Mesenteric fat pad (tissue), 1 donor: ENCODE measurements at places on chromosomes 16 and 17. TPM values are rescaled to one million over a fixed set of nuclear protein-coding genes. Genes with fewer than 3 reads are reported as not detected.

DNA sequence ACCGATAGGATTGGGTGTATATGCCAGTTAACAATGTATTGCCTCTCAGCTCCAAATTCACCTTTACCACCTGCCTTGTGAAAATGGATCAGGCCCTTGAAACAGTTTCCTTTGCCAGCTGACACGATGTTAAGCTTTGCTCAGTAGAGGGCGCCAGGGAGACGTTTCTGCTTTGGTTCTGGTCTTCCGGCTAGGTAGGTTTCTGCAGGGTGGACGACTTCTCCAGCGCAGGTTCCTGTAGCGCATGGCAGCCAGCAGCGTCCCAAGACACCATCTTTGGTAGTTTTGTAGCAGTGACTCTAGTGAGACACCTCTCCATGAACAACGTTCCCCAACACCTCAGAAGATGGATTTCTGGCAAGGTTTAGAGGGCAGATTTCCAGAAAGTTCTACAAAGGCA is 24.0 kb downstream of the SYCE1L start:
- DNase-seq = no peak

- DNase-seq = no peak
Observed at GRCh38 chr16:65032387-65032786, 89.5 kb downstream of the CDH11 start.

- DNase-seq = no peak
Observed at GRCh38 chr16:21081329-21081728, 69.3 kb downstream of the DNAH3 start.

GRCh38 chr17:48952904-48953303 is 8.3 kb upstream of the SNF8 start:
- no peak for DNase-seq

- no peak for DNase-seq
Observed at GRCh38 chr16:64397945-64398508, 723.8 kb downstream of the CDH11 start.

- peak; percentile 88 for DNase-seq
Observed at GRCh38 chr17:19248928-19249574, 11.9 kb downstream of the EPN2 start.

GRCh38 chr17:1267471-1267943 is 2.7 kb upstream of the BHLHA9 start:
- DNase-seq = no peak

DNA sequence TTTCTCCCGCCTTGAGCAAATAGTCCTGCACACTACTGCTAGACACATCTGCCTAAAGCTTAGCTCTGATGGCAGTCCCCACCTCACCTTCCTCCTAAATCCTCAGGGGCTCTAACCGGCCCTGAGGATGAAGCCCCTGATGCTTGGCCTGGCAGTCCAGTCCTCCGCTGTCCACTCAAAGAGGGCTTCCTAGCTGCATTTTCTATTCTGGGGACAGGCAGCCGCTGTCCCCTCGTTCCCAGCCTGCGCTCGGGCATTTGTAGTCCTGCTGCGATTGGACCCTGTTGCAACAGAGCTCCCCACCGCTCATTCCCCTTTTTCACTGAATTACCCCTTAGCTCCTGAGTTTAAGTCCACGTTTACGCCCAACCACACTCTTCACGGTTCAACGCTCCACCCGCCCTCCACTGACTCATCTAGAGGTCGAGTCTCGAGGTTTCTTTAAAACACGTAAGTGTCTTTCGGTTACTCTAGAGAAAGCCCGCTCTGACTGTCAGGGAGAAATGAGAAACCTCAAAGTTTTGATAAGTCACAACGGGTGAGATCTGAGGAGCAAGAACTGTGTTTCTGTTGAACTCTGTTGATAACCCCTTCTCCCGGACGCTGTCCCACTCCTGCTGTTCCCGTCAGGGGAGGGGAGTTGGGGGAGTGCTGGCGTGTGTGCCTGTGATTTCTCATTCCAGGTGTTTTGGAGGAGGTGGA is 4.5 kb downstream of the CCR7 start:
- DNase-seq = peak; percentile 64

DNA sequence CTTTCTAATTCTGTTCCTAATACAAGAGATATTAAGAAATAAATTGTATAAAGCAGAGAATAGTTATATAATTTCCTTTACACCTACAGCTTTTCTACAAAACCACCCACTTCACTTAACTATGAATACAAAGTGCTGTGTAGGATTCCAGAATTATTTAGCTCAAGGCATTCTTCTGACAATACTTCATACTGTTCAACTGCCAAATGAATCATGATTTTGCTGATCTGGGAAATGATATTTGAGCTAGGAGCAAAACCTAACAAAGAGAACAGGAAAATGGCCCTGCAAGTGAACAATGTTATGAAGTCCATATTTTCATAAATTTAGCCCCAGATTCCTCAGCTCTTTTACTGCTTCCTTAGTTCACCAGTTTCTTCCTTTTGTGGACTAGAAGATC is 12.9 kb downstream of the BBS2 start:
- DNase-seq = no peak

- no peak for DNase-seq
Observed at GRCh38 chr17:31413081-31413799, 21.8 kb downstream of the RAB11FIP4 start.

GRCh38 chr17:46887717-46888116 is 35.2 kb upstream of the GOSR2 start:
- DNase-seq = no peak

GRCh38 chr17:78442648-78443218 is 64.3 kb downstream of the PGS1 start:
- no peak for DNase-seq

GRCh38 chr17:76710863-76711611 is at the start of gene MXRA7:
MXRA7 (minus strand) TSS chr17:76710965; CDS start chr17:76710946, 19 bp downstream.
- no peak for DNase-seq

DNA sequence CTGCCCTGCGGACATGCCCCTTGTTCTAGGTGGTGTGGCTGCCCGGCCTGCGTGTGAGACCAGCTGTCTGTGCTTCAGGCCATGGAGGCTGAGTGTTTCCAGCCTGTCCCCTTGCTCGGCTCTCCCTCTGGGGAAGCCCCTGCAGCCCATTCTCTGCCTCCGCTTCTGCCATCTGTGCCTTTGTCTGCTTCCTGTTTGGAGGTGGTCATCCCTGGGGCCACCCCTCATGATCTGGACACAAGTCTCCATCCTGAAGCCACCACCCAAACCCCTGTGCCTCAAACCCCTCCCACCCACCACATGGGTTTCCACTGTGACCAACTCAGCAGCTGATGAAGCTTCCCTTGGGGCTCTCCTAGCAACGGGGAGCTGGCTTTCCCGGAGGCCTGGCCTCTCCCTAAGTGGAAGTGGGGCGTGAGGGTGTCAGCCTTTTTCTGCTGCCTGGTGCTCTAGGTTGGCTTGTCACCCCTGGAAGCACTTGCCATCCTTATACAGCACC is 184.9 kb downstream of the SEC14L1 start:
- no peak for DNase-seq

GRCh38 chr17:39187152-39187830 is 10.2 kb downstream of the CACNB1 start:
- DNase-seq = no peak

DNA sequence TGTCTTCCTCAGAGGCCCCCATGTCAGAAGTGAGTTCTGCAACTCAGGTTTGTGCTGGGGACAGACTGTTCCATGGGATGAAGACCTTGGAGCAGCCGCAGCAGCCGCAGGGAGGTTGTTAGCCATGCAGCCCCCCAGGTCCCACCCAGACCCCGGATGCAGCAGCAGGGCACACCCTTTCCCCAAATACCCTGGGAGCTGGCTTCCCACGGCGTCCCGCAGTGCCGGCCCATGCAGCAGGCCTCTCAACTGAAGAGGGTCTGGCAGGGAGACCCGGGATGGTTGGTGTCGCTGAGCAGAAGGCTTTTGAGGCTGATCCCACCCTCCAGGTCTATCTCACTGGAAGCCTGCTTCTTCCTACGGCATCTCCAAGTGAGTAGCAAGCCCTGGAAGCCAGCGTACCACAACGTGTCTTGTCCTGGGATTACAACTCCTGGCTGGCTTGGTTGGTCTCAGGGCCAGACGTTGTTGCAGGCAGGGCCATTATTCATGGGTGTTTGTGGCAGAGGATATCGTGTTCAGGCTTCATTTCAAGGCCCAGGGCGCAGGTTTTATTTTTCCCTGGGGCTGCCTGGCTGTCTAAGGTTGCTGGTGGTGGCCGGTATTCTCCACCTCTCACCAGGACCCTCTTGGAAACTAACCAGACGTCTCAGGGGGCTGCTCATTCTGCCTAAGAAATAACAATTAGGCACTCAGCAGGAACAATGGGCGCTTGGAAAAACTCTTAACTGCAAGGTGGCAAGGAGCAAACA is 223.2 kb downstream of the C16orf95 start:
- DNase-seq = no peak

DNA sequence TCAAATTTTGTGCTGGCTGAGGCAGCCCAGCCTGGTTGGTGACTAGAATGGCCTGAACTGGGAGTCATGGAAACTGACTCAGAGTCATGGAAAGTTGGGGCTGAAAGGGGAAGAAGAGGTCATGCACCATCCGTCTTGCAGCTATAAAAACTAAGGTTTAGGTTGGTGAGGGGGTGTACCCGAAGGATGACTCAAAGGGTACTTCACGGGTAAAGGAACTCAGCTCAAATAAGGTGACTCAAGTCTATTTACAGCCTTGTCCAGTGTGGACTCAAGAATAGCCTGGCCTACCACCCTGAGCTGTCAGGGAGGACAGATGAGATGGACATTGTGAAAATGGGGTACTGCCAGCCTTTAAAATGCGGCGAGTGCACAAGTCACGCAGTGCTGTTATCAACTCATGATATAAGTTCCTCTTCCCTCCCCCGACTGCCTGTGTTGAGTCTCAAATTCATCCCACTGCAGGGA is 18.6 kb downstream of the CD300LB start:
- DNase-seq = peak; percentile 51

- no peak for DNase-seq
Observed at GRCh38 chr17:7177191-7177953, 1.8 kb downstream of the ASGR1 start.

DNA sequence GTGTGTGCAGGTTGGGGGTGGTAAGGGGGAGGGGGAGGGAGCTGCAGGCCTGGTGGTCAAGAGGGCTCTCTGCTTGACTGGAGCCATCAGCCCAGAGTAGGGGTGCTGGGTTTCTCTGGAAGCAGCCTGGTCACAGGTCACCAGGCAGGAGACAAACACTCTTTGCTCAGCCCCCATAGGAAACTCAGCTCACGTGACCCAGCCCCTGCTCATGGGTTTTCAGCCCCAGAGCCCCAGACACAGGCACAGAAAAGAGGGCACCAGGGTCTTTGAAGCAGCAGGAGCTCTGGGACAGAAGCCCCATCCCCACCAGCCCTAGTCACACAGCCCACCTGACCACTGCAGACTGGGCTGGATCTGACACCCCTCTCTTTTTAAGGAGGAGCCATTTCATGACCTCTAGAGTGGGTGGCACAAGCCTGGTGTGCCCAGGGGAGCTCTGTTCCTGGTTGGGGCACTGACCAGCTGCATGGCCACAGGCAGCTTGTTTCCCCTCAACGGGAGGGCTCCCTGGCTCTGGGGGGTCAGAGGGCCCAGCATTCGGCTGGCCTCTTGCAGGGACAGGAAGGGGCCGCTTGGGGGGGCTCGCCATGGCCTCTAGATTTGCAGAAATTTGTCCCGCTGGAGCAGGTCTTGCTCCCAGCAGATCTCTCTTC is 13.8 kb upstream of the CD79B start:
- no peak for DNase-seq

DNA sequence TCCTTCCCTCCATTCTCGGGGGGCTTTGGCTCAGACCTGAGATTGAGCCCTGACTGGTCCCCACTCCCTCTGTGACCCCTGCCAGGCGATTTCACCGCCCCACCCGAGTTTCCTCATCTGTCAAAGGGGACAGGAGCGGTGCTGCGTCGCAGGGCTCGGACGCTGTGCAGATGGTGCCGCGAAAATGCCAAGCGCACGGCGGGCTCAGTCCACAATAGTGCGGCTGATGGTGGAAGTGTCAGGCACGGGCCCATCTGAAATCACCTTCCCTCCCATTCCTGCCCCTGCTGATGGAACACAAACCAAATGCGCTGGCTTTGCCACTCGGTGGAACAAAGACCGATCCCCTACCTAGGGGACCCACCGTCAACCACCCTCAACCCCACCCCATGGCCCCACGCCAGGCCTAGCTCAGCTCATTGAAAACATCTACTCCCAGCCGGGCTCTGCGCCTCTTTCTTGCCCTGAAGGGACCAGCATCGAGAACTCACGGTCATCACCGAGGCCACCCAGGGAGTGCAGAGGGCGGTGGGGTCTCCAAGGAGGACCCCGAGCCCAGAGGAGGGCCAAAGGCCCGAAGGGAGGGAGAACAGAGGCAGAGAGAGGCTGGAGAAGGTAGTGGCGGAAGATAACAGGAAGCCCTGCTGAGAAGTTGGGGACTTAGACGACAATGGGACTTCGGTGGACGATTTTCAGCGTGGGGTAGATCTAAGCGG is 1.4 kb downstream of the CARHSP1 start:
- no peak for DNase-seq

DNA sequence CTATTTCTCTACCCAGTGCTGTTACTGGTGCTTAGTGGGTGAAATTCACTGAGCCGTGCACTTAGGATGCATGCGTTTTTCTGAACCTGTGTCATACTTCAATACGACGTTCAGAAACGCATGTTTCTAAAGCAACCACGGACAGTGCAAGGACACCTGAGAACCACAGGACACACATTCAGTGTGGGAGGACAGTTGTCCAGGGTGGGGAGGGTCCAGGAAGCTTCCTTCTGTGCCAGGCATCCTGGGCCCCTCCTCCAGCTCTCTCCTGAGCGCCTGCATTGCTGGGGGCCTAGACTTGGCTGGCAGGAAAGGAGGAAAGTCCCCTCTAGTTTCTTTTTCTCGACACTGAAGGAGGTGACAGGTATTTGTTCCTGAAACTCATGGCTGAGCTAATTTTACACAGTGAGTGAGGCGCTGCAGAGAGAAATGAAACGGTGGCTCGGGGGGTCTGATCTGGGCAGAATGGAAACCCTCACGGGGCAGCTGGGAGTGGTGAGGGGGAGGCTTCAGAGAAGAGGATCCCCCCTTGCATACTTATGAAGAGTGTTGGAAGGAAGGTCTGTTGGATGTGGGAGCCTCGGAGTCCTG is 89.9 kb downstream of the IRF8 start:
- peak; percentile 59 for DNase-seq

GRCh38 chr17:62819511-62820221 is 11.6 kb upstream of the MARCHF10 start:
- peak; percentile 84 for DNase-seq

The RAP1GAP2 gene
- total RNA-seq = 10.4 TPM

The ITGB4 gene
- total RNA-seq = 13.9 TPM

The MT4 gene
- total RNA-seq = not detected

The COPZ2 gene
- 64.4 TPM for total RNA-seq

The EFNB3 gene
- total RNA-seq = 0.58 TPM

The RNF222 gene
- total RNA-seq = not detected

The KRTAP2-3 gene
- not detected for total RNA-seq

The TAX1BP3 gene
- 96.6 TPM for total RNA-seq
